ENCODE measurements at places on chromosomes 7 and 10.

GRCh38 chr7:98000356-98000755 is 10.4 kb upstream of the OCM2 start:
- DNase-seq = no peak

DNA sequence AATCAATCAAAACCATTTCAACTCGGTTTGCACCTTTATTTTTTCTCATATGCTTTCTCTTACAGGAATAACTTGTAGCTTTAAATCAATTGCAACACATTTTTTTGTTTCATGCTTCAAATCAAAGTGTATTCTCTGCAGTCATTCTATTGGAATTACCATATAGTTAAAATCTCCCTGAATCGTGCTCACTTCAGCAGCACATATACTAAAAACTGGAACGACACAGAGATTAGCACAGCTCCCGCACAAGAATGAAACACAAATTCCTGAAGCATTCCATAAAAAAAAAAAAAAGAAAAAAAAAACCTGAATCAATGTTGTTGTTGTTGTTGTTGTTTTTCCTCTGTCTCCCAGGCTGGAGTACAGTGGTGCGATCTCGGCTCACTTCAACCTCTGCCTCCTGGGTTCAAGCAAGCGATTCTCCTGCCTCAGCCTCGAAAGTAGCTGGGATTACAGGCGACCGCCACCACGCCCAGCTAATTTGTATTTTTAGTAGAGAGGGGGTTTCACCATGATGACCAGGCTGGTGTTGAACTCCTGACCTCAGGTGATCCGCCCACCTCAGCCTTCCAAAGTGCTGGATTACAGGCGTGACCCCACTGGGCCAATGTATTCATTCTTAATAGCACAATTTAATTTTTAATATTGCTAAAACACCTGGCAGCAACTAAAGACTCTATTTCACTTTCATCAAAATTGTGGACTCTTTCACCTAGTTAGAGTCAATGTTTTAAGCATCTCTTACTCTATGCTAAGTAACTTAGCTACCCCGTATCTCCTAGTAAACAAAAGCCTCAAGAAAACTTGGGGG is 26.3 kb downstream of the ANKRD61 start:
- no peak for DNase-seq

- no peak for DNase-seq
Observed at GRCh38 chr10:122060250-122060649, 71.3 kb downstream of the TACC2 start.

DNA sequence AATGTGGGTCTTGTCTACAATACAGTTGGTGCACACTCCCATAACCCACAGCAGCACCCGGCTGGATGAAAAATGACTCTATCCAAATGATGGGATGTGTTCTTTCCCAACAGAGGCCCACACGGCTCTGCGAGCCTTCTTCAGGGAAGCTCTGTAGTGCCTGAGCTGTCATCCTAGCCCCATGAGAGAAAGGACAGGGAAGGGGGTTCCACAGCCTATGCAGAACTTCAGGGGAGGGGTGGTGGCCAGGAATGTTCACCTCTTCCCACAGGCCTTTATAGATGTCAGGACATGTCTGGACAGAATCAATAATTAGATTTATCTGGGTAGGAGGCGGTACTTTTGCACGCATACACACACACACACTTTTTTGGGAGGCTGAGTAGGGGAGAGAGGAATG is 109.0 kb downstream of the JCAD start:
- no peak for DNase-seq

DNA sequence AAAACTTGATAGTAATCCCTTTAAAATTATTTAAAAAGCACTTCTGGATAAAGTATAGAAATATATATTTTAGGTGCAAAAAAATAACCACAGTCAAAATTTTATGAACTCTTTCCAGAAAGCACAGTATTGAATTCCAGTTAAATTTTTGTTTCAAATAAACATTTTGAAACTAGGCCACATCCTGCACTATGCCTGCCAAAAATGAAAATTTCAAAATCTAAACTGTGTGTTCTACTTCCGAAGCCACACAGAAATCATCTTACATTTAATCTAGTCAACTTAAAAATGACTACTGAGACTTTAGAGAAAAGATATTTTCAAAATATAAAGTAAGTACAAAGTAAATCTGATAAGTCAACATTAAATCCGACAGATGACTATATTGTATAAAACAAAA is 50.0 kb downstream of the MAGI2 start:
- no peak for DNase-seq

DNA sequence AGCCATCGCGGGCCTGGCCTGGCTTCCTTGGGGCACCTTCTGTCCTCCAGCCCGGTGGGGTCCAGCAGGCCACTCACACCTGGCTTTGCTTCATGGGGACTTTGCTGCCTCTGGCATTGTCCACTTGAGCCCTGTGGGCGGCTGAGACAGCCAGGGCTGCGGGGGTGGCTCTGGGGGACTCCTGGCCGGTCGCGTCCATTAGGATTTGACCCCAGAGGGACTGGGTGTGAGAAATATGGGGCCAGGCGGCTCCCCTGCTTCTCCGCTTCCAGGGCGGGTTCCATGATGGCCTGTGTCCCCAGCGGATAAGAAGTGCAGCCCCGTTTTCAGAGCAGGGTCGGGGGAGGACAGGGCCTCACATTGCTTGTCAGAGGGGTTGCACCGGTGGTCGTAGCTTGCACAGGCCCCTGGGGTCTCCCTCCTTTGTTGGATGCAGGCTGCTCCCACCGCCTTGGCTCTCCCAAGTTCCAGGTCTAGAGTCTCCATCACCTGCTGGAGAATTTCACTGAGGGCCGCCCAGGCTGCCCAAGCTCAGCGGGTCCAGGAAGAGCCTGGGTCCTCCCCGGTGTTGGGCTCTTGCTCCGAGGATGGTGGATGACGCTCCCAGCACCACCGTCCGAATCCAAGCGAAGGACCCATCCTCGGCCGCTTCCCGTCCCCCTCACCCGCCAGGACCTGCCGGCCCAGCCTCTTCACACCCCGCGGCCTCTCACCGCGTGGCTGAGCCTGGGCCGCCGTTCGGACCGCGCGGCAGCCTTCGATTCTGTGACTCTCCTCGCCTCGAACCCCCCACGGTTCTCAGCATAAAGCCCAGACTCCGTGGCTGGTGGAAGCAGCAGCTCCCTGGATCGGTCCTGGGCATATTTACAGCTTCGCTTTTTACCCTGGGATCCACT is 140.1 kb downstream of the DYNC2I1 start:
- no peak for DNase-seq

GRCh38 chr10:77179015-77179695 is 458.5 kb downstream of the KCNMA1 start:
- DNase-seq = no peak

GRCh38 chr7:45092100-45092930 is 3.5 kb upstream of the NACAD start:
- DNase-seq = no peak

Measured in stimulated activated CD4-positive, alpha-beta T cell treated with anti-CD3 and anti-CD28 coated beads, Interleukin-1b, Interleukin-23, amount 100 ng/mL, for 1 hour (primary cell).